Activated CD4-positive, alpha-beta T cell treated with anti-CD3 and anti-CD28 coated beads, Interleukin-2, amount 10 ng/mL, durations not matched to agents 24 days and 14 days (primary cell): ENCODE measurements at places on chromosomes 12 and 14.

- DNase-seq, result no peak
These were observed 4.1 kb upstream of the RERG start for GRCh38 chr12:15225136-15225862.

DNA sequence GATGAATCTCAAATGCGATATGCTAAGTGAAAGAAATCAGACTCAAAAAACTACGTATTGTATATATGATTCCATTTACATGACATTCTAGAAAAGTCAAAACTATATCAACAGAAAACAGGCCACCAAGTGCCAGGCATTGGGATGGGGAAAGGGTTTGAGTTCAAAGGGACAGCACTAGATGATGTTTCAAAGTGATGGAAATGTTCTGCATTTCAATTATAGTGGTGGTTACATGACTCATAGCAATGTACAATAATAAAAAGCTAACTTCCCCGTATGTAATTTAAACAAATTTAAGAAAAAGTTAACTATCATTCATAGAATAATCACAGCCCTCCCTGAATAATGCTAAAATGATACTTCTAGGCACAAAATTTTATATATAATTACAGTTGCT, 13.5 kb downstream of the HECTD1 start:
- DNase-seq, result no peak

- no peak for DNase-seq
These were observed 219.4 kb downstream of the LRRK2 start for GRCh38 chr12:40444174-40444573.

- no peak for DNase-seq
These were observed 58.5 kb downstream of the GPR135 start for GRCh38 chr14:59406454-59407245.

GRCh38 chr12:124921200-124922031, 7.0 kb upstream of the UBC start:
- DNase-seq, result peak; percentile 92

DNA sequence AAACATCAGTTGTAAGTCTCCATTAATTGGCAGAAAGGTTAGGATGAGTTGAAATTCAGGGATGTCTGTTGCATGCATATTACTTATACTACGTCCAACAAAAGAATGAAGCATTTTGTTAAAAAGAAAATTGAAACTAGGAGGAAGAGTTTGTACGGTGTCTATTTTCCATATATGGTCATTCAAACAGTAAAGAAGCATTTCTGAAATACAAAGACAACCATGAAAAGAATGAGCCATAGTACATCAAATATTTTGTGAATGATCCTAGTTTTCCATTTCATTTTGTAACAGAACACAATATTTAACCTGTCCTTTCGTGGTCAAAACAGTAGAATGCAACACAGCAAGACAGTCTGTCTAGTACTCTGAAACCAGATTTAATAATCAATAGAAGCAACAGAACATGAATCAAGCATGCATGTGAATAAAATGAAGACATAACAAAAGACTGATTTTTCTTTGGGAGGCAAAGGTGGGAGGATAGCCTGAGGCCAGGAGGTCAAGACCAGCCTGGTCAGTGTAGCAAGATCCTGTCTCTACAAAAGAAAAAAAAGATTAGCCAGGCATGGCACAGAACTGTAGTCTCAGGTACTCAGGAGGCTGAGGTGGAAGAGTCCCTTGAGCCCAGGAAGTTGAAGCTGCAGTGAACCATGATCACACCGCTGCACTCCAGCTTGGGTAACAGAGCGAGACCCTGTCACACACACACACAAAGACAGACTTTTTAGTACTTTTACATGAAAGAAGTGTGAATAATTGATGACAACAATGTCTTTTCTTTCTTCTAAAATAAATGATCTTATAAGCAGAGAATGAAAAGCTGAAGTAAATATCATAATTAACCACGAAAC, 156.0 kb downstream of the LRIG3 start:
- DNase-seq, result no peak

DNA sequence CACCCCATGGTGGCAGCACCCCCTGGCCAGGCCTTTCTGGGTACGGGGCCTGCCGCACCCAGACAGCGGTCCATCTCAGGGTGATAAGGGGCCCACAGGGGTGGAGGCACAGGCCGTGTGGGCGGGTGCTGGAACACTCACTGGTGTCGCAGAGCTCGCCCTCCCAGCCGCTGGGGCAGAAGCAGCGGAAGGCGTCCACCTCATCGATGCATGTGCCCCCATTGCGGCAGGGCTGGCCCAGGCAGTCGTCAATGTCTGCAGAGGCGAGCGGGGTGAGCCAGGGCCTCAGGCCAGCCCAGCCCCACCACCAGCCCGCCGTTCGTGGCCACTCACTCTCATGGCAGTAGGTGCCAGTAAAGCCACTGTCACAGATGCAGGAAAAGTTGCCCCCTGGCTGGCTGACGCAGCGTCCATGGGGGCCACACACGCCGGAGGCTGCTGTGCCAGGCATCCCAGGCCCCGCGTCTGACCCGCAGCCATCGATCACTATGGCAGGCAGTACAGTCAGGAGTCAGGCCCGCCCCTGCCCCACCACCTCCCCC, 19.9 kb downstream of the JAG2 start:
- no peak for DNase-seq

DNA sequence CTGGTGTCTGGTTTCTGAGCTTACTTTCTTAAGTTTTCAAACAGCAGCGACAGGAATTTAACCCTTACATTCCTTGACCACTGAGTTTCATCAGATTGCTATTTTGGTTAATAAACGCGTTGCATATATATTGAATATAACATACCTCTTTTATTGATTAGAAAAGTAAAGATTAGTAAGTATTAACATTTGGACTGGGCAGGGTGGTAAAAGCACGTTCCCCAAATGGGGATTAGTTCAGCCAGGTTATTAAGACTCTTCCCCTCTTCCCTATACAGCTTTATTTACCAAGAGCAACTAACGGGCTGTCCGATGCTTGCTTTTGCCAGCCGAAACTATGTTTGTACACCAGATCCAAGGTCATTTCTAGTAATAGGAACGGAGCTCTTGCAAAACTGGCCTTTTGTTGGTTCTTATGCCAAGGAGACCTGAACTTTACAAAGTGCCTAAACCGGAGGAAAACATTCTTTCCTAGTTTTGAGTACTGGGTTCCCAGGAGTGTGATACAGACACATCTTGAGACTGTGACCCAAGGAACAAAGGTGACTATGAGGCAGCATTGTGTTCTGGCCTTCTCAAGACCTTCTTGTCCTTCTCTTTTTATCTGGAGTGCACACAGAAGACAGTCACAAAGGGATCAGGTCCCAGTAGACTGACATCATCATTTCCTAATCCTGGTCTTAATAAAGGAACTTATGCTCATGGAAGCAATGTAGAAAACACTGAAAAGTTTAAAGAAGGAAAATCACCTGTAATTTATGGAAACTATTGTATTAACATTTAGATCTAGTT, 2.6 kb downstream of the GLRX5 start:
- no peak for DNase-seq

DNA sequence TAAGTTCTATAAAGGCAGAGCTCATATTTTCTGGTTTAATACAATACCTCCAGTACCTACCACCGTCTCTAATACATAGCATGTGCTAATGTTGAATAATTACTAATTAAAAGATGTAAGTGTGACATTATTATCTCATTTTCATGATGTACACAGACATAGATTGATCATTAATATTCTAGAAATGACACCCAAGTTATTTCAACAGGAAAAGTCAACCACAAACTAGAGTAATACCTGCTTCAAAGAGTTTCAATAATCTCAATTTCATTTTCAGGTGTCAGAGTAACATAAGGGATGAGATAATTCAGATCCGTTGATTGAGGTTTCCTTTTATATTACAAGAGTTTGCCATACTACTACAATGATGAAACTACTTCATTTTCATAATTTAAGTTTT, 388.9 kb downstream of the SOX5 start:
- DNase-seq, result no peak
